ENCODE measurements at places on chromosomes 16 and 17.

DNA sequence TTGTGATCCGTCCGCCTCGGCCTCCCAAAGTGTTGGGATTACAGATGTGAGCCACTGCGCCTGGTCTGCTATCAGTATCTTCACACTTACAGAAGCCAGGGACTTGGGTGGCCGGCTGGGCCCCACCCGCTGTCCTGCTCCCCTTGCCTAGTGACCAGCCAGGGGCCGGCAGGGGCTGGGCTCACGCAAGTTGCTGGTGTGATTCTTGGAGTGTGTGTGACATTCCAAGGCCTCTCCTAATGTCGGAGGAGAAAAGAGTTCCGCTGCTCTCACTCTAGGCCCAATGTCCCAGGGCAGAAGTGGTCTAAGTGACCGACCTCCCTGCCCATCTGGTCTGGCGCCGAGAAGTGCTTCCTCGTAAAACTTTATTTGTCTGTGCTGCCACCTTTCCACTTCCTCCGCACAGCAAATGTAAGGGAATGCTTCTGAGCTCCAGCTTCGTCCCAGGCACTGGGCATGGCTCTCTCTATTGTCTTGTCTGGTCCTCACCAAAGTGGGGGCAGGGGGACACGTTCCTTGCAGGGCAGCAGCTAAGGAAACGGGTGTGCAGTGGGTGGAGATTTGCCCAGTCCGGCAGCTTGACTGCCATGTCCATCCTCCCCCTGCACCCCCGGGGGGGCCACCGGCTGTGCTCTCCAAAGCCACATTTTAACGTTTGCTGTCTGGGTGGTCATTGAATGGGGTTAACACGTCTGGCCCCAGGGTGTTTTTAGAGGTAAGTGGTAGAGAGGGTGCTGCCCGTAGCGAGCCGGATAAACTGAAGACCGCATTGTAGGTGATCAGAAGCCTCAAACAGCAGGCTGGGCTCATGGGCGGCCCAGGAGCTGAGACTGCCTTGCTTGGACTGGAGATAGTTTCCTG is 7.8 kb upstream of the GSE1 start:
- no peak for DNase-seq

- DNase-seq = no peak
These were observed 16.2 kb upstream of the ALOX15 start for GRCh38 chr17:4657678-4658077.

- no peak for DNase-seq
These were observed 6.7 kb upstream of the GOSR2 start for GRCh38 chr17:46916211-46916610.

DNA sequence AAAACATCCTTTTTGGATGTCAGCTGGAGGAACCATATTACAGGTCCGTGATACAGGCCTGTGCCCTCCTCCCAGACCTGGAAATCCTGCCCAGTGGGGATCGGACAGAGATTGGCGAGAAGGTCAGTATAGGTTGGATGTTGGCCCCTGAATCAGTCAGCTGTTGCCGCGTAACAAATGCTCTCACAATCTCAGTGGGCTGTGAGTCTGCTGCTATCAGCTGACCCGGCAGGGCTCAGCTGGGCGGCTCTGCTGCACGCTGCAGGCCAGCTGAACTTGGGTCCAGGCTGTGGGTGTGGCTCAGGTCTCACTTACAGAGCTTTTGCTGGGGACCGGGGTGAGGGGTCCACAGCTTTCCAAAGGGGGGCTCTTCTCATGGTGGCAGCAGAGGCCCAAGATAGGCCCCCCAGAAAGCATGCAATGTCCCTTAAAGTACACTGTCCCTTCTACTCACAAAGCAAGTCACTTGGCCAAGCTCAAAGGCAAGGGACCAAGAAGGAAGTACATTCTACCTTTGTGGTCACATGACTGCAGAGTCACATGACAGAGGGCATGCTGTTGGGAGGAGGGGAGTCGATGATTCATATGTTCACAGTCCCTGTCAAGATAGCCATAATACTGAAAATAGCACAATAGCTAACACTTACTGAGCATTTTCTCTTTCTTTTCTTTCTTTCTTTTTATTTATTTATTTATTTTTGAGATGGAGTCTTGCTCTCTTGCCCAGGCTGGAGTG is 134.2 kb downstream of the ABCC1 start:
- DNase-seq = no peak

DNA sequence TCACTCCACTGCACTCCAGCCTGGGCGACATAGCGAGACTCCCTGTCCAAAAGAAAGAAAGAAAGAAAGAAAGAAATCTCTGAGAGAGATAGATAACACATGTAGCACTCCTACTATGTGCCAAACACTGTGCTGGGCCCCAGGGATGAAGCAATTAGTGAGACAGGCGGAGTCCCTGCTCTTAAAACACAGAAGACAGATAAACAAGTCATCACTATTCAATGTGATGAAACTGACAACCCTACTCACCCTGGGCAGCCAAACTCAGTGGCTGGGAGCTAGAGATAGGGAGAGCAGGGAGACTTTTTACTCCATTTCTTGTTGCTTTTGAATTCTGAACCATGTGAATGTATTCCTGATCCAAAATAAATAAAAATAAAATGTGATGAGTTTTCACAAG is 35.2 kb upstream of the GOSR2 start:
- DNase-seq = no peak

DNA sequence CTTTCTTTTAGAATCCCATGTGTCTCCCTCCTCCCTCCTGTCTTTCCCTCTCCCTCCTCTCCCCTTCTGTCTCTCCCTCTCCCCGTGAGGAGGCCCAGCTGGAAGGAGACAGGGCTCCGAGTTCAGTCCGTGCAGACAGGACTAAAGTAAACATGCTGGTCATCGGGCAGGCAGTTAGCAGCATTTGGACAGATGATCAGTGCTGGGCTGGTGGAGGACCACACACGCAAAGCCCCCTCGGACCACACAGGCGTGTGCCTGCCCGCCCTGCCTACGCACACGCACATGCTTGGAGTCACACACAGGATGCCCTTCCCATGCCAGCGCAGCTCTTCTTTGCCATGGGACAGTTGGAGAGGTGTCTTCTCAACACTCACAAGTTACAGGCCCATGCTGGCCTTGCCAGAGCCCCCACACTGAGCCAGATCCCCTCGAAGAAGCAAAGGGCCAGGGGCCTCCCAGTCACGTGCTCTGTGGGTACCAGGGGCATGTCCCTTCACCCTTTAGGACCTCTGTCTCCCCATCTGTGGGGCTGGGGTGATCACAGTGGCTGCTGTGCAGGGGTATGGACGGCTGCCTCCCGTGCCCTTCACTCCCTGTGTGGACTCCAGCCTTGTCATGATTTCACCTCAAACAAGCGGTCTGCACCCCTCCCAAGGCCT is 215.7 kb upstream of the FOXF1 start:
- no peak for DNase-seq

DNA sequence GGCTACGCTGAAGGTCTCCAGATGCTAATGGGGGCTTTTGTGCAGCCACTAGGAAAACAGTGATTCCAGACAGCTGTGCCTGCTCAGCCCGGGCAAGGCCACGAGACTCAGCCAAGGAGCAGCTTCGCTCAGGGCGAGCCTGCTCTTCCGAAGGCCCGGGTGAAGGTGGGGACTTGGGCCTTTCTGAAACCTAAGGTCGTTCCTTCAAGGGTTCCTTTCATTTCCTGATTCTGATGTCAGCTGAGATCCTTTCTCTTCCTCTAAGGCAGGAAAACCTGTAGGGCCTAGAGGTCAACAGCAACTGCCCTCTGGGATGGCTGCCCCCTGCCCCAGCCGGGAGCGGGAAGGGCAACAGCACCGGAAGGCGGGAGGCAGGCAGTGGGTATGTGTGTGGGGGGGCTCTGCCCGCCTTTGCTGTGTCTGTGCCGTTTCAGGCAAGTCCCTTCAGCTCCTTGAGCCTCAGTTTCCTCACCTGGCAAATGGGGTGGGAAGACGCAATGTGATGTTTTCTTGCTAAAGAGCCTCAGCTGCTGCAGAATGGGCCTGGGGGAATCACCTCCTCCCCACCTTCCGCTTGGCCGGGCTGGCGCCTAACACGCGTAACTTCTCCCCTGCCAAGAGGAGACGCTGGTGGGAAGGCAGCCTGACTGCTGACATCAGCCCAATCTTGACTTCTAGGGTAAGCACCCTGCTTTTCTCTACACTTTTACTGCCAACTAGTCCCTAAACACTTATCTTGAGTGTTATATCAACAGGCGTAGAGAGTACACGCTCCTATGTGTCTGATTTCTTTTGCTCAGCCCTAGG is 32.8 kb downstream of the IRF8 start:
- DNase-seq = peak; percentile 40

DNA sequence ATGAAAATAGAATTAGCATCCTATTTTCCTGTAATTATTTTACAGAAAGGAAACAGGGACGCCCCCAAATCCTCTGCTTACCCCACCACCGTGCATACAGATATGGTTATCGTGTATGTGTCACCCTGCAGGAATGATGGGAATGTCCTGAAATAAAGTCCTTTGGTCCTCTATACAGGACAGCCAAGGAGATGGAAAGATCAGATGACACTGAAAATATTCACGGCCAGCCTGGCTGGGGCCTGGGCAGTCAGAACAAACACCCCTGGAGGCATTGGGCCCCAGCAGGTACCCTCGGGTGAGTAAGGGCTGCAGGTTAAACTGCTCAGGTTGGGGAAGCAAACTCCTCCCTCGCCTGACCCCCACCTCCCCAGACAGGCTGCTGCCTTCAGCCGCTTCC is 368.0 kb downstream of the FOXL1 start:
- no peak for DNase-seq

DNA sequence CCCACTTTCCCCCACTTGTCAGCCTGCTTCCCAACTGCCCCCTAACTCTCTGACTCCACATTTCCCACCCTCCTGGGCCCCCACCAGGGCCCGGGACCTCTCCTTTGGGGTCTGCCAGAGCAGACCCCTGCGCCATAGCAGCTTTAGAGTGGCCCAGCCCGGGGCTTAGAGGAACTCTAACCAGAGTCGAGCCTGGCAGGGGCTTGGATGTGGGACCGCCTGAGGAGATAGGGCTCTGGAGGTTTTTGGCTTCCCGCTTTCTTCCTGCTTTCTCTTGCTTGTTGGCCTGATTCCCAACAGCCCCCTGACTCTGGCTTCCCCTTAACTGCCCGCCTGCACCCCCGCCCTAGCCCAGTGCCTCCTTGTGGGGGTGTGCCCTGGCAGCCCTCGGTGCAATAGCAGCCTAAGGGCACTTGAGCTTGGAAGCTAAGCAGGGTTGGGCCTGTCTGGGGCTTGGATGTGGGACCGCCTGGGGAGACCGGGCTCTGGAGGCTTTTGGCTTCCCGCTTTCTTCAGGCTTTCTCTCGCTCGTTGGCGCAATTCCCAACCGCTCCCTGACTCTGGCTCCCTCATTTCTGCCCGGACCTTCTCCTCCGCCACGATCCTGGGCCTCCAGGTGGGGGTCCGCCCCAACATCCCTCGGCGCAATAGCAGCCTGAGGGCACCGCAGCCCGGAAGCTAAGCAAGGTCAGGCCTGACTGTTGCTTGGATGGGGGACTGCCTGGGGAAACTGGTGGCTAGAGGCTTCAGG is 2292.0 kb downstream of the TP53TG3F start:
- no peak for DNase-seq

GRCh38 chr17:81550830-81551457 is 1.2 kb downstream of the FAAP100 start:
- no peak for DNase-seq

GRCh38 chr17:77861133-77861695 is 97.3 kb upstream of the TNRC6C start:
- DNase-seq = no peak

- DNase-seq = no peak
These were observed 32.5 kb upstream of the CDH11 start for GRCh38 chr16:65154321-65154720.

DNA sequence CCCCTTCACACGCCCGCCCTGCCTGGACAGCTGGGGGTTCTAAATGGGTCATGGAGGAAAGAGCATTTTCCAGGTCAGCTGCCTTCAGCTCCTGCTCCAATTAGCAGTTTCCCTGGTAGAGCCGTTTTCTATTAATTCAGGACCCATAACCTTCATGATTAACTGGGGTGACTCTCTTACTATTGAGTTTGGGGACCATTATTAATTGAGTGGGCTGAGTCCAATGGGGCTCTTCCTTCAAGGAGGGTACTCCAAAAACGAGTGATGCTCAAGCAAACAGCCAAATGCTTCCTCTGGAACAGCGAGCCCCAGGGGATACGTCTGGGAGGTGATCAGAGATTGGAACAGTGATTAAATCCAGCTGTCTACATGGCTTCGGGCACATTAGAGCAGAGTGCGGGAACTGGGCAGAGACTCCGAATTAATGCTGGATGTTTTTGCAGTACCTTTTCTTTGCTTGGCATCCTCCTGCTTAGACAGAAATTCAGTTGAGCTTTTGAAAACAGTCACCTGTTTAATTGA is 68.1 kb upstream of the CACNG3 start:
- DNase-seq = no peak

GRCh38 chr17:72717276-72717675 is 375.2 kb downstream of the SLC39A11 start:
- DNase-seq = no peak

GRCh38 chr17:51365090-51365489 is 104.7 kb downstream of the UTP18 start:
- no peak for DNase-seq

- DNase-seq = peak; percentile 45
These were observed 11.0 kb upstream of the CBFB start for GRCh38 chr16:67017810-67018488.

DNA sequence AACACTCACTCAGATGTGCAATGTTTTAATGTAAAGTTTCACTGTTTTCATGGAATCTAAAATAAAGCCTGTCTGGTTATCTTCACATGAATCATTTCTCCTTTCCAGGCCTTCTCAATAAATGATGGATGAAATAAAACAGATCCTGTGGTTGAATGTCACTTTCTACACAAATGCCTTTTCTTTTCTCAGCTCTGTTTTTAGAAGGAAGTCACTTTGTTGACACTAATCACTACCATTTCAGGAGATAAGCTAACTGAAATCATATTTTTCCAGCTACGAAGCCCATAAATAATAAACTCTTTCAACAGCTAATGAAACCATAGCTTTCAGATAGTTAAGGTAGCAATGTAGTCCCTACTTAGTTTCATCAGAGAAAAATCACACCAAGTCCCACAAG is 17.9 kb downstream of the NME2 start:
- no peak for DNase-seq

DNA sequence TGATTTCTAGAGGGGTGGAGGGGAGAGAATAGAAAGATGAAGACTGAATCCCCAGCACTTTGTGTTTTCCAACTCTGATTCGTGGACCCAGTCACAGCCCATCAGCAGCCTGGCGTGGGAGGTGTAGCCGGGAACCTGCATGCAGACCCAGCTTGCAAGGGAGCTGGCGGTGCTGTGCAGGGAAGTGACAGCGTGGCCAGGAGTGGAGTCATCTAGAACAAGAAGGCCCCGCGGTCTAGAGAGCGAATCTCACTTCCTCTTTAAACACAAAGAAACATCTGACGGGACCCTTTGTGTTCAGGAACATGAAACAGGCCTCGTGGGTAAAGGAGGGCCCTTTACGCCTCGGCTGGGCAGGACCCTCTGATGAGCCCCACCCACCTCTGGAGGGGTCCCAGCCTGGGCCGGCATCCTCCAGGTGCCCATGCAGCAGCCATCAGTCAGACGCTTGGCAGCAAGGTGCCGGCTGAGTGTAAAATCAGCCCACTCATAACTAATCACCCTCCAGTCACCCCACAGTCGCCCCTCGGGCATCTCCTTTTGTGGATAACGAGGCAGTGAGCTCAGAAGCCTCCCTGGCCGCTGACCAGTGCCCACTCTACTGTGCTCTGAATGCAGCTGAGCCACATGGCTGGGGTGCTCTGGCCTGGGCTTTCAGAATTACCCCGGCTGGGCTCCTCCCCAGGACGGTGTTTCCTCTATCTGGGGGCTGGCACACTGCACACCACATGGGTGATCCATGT is 4.4 kb downstream of the SNAI3 start:
- DNase-seq = peak; percentile 77

GRCh38 chr17:4332296-4332970 is 34.0 kb downstream of the UBE2G1 start:
- DNase-seq = no peak

GRCh38 chr17:76956846-76957540 is 88.8 kb downstream of the MGAT5B start:
- no peak for DNase-seq
